ENCODE measurements at places on chromosomes 5 and 9.

DNA sequence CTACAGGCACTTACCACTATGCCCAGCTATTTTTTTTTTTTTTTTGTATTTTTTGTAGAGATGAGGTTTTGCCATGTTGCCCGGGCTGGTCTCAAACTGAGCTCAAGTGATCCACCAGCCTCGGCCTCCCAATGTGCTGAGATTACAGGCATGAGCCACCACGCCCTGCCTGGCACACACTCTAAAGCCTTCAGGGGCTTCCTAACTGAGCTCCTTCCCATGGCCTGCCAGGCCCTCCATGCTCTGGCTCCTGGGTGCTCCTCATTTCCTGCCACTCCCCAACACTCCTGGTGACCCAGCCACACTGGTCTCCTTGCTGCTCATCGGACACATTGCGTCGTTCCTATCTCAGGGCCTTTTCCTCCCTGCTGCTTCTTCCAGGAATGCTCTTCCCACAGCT lies 61.5 kb downstream of the CARTPT start:
- no peak for DNase-seq

DNA sequence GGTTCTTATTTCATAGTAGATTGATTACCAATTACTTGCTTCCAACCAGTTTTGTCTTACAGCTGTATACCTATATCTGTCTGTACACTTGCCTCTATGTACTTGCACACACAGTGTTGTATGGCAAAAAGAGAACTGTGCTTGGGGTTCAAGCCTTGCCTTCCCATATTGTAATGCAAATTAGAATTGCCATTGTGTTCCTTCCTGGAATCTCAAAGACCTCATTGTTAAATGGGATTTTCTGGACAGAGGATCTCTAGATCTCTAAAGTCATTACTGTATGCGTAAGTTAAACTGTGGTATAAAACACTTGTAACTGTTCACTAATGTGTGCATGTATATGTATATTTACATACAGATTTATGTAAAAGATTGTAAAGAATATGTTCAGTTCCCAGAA lies 428.8 kb downstream of the CAAP1 start:
- no peak for DNase-seq

DNA sequence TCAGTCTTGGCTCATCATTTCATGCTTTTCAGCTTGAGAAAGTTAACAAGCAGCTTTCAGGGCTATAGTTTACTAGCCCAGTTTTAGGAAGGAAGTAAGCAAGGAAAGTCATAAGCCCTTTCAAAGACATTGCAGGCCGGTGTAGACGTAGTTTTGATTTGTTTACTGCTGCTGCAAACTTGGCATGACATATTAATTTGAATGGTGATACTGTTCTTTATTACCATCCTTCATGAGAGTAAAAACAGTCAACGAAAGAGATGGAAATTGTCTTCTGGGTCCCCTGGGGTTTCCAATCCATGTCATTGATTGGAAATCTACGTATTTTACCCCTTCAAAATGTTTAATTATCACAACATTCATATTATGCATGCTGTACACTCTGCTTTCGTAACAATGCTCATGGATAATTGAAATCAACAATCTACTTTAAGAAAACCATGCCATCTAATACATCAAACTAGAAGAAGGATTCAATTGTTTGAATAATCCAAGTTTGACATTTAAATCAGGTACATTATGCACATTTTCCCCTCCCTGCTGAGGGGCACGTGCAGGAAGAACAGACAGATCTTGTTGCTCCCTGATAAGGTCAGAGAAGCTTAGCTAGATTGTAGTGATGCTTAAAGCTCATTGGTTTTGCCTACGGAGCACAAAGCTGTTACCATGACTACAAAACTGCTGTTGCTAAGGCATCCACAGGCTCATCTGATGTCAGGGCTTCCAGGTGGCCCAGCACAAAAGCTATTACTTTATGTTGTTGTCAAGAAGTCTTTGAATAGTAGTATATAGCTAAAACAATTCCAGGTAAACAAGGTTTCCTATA lies 139.9 kb upstream of the PRLR start:
- DNase-seq: no peak

GRCh38 chr9:100071271-100071670 lies 27.5 kb downstream of the ERP44 start:
- DNase-seq: no peak

DNA sequence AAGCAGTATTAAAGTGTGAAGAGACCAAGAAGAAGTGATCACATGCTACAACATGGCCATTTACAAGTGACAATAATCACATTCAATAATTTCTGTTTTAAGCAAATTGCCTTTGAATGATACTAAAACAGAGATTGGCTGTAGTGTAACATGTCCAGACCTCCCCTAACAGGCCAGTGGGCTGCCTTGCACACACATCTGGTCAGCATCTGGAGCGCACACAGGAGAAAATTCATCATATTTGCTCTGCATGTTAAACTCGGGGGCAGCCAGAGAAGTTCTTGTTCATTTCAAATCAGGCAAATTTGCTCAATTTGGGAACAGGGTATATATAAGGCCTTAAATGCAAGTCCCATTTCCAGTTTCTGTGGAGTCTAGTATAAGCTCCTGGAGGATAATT lies 111.1 kb upstream of the FBXL7 start:
- DNase-seq: no peak

DNA sequence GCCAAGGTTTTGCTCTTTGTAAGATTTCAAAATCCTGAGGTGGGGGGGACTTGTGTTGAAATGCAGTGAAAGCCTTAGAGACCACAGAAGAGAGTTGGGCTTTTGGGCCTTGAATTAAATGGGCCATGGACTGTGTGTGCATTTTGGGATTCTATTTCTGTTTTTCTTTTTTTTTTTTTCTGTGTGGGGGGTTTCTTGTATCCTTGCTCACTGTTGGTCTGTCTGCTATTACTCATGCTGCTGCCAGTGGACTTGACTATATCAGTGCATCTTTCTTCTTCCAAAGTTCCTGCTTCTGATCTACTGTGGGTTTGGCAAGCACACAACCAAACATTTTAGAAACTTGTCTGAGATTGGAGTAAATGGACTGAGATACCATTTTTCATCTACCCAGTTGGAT lies 344.9 kb downstream of the ARL15 start:
- DNase-seq: no peak

- DNase-seq: no peak
These were observed 189.8 kb downstream of the ARHGAP26 start for GRCh38 chr5:142959683-142960657.

DNA sequence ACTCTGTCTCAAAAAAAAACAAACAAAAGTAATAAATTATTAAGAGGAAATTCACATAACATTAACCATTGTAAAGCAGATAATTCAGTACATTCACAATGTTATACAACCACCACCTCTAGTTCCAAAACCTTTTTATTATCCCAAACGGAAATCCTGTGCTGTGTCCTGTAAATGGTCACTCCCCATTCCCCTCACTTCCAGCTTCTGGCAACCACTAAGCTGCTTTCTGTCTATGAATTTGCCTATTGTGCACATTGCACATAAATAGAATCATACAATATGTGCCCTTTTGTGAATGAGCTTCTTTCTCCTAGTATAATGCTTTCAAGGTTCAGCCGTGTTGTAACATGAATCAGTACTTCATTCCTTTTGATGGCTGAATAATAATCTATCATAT lies 20.8 kb downstream of the C9orf152 start:
- DNase-seq: no peak

- DNase-seq: no peak
These were observed 145.4 kb downstream of the GADD45G start for GRCh38 chr9:89750117-89750791.

DNA sequence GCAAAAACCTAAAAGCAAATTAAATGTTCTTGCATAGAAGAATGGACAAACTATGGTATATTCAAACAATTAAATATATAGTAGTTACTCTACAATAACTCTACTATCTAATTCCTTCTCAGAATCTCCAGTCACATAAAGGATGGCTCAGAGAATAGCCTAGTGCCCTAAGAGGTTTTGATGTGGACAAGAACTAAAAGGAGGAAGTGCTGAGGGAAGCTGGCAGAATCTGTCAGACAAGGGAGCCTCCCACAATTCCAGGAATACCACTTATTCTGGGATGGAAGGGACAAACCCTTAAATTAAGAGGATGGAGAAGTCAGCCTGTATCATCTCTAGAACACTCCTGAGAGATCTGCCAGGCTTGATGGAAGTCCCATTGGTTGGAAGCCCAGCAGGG lies 30.4 kb downstream of the TNFSF8 start:
- no peak for DNase-seq

DNA sequence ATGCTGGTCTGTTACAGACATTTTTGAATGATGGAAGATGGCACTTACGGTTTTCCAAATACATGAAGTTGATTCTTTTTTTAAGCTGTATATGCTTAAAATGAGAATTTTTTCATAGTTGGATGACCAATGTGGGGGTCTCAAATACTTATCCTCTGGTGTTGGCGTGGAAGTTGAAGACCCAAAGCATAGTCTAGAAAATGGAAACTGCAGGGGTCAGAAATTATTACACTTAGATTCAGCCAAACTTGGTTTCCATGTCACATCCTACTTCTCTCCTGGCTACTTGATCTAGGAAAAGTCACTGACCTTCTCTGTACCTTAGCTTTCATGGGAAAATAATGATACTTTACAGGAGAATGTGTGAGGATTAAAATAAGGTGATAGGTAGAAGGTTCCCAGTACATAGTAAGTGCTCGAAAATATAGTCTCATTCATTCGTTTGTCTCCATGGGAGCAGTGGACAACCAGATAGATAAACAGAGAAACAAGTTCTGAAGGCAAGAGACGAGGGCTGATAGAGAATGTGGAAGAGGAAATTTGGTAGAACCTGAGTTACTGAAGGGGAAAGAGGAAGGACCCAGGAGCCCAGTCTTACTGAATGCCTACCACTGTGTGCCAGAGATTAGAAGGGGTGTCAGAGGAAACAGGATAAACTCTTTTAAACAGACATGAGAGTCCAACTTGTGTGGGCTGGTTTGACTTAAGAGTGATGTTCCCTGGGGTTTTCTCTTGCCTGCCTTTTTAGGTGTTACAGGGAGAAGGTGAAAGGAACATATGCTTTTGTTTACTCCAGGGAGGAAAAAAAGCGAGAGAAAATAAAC lies 560.3 kb upstream of the KLF4 start:
- DNase-seq: no peak

DNA sequence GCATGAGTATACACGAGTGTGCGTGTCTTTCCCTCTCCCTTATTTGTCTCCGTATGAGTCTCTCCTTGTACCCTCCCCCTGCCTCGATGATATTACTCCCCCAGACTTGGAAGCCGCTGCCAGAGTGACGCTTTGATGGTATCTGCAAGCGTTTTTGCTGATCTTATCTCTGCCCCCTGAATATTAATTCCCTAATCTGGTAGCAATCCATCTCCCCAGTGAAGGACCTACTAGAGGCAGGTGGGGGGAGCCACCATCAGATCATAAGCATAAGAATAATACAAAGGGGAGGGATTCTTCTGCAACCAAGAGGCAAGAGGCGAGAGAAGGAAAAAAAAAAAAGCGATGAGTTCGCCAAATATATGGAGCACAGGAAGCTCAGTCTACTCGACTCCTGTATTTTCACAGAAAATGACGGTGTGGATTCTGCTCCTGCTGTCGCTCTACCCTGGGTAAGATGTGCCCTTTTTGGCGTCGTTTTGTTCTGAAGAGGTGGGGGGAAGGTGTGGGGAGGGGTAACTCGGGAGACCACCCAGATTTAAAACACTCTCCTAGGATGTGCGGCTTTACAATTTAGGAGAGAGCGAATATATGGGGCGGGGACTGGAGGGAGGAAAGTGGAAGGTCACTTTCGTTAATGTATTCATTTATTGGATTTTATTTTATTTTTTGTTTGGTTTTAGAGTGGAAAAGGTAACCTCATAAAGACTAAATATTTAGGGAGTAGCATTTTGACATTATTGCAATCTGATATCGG lies at the start of gene GABRG2:
GABRG2 (plus strand) TSS at position 119 of the 757 bp plus-strand sequence; CDS start at position 346, 227 bp downstream.
- no peak for DNase-seq

- DNase-seq: no peak
These were observed 39.2 kb upstream of the ELOVL7 start for GRCh38 chr5:60883229-60883628.

DNA sequence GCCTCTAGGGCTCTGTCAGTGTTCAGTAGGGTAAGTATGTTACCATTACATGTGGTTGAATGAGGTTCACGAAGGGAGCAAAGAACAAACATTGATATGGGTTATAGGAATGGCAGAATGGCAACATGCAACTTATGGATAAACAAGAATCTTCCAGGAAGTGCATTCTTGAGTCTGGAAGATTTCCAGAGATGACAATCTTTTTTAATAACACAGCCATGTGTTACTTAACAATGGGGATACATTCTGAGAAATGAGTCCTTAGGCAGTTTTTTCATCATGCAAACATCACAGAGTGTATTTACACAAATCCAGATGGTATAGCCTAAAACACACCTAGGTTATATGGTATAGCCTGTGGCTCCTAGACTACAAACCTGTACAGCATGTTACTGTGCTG lies 9.1 kb upstream of the SLC28A3 start:
- DNase-seq: no peak

DNA sequence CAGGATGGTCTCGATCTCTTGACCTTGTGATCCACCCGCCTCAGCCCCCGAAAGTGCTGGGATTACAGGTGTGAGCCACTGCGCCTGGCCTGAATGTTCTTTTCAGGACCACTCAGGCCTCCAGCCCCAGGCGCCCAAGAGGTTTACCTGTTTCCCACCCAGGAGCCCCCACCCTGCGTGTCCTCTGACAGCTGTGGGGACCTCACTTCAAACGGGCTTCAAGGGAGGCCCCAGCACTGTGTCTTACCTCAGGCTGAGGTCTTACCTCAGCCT lies 19.1 kb upstream of the SLC6A19 start:
- DNase-seq: no peak

DNA sequence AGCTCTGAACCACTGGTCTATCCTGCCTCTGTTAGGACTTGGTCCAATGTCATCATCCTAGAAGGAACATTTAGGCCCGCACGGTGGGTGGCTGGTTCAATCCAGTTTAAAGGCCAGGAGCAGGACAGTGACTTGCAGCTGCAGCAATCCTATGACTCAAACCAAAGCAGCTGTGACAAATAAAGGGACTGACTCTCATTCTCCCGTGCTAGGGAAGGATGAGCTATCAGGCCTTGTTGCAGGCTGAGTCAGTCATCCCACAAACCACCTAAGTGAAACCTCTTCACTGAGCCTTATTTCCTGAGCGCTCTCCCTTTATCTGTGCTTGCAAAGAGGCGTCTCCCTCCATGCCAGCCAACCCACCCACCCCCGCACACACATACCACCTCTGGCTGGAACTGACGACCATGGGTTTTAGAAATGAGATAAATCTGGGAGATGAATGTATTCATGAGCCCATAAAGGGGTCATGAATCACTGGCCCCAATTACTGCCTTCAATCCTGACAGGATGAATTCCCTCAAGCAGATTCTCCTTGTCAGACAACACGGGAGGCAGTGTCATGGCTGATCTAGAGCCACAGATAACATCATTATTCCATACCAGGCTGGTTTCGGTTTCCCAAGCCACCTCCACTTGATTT lies 93.4 kb downstream of the KCNIP1 start:
- DNase-seq: no peak
